LNCaP clone FGC (cell line): ENCODE measurements at places on chromosomes 6 and 20.
A peak's percentile ranks its signal among the peaks of the same experiment; 100 is the strongest.

DNA sequence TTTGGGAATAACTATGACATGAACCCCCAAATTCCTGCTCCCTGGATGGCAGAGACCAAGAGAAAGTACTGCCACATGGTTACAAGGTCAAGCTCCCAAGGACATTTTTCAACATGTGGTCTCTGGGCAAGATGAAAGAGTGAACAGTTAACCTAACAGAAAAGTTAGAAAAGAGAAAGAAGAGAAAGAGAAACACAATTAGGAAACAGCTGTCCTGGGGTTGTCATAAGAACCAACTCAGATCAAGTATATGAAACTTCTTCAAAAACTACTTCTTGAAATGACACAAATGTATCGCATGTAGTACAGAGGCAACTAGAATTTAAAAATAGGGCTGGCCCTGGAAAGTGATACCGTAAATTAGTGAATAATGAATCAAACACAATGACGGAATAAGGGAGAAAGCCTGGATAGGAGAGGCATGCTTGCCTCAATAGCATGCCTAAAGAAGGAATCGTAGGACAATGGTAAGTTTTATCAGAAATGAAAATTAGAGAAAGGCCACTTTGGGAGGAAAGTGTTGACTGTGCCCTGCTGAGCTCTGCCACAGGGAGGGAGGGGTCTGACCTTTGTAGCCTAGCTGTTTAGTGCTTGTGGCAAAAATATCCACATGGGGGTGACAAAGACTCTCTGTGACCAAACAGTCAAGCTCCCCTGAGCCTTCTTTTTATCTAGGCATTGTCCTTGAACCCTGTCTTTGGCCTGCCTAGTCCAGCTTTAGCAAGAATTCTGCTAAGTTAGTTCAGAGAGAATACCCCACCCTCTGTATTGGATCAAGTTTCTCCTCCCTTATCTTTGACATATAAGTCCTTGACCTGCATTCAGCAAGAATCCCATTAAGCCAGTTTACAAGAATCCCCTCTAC is 4.3 kb upstream of the DCBLD1 start:
- DNase-seq: no peak

GRCh38 chr6:155504848-155505607 is 49.4 kb upstream of the NOX3 start:
- no peak for DNase-seq

DNA sequence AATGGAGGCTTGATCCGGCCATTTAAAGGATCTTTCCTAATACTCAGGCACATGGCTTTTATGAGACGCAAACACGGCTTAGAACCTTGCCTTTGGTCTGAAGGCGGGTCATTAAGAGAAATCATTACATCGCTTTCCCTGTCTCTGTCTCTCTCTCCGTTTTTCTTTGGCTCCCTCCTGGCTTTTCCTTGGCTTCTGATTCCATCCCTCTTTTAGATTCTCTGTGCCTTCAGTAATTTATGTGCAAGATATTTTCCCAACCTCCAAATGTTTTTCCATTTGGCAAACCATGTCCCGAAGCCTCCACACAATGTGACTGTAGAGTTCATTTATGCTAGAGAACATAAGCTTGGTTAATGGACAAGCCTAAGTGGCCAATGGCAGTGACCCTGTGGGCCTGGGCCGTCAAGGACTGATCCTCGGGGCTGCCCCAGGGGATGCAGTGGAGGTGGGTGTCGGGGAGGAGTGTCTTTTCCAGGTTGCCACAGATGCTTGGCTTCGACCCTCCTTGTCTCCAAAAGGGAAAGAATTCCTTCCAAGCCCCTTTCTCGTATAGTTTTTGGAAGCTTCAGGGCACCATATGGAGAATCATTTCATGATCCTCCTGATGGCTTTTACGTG is 157.0 kb downstream of the SCML4 start:
- no peak for DNase-seq

DNA sequence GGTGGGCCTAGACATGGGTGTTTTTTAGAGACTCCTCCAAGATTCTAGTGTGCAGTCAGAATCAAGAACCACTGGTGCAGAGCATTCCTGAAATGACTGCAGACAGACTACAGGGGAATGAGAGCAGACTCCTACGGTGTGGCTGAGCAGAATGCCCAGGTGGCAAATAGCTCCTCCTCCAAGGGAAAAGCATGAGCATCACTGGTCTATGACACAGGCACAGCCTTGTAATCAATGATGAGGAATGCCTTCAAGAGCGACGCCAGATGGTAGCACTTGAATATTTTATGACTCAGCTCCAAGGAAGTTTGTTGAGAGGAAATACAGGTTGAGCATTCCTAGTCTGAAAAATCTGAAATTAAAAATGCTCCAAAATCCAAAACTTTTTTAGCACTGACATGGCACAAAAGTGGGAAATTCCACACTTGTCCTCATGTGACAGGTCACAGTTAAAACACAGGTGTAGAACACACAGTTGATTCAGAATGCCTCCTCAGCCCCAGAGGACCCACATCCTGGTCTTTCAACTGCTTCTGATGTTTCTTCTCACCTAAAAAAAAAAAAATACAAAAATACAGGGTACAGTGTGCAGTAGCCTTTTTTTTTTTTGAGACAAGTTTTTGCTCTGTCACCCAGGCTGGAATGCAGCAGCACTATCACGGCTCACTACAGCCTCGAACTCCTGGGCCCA is 10.6 kb upstream of the FAM8A1 start:
- no peak for DNase-seq

DNA sequence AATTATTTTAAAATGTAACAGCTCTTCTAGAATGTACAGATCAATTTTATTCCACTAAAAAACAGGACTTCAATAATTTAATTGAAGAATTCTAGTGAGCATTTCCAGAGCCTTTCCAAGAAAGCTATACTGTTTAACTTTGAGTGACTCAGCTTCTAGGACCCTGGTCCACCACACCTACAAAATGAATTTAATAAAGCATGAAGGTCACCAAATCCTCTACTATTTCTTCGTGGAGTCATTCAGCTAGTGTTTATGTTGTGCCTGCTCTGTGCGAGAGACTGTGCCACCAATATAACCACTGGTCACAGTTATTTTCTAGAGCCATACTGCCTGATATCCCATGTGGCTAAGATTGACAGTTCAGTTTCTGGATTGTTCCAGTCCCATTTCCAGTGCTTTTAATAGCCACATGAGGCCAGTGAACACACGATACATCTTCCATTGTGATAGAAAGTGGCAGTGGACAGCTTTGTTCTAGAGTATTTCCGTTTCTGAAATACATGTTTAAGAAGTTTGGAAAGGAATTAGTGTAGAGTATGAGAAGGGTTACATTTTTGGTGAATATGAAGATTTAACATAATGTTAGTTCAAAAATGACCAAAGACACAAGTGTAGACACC is 160.7 kb downstream of the MTHFD1L start:
- DNase-seq: no peak

DNA sequence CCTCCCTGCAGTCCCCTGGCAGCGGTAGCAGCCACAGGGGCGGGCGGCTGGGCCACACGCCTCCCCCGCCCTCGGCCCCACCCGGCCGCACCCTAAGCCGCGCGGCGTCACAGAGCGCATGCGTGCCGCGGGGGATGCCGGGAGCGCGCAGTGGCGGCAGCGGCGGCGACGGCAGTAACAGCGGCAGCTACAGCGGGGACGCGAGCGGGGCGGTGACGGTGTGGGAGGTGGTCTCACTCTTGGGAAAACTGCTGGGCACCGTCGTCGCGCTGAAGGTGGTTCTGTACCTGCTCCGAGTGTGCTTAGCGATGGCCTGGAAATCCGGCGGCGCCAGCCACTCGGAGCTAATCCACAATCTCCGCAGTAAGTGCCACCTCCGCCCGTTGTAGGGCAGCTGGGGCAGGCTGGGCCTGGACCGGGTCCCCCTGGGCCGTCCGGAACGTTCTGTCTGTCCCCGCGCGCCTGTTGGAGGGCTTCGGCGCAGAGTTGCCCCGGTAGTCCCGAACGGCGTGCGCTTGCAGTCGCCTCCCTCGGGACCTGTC is at the start of gene PCMT1:
Gene PCMT1 (plus strand): TSS at position 148 of the 542 bp plus-strand sequence. CDS start 161 bp downstream, at position 309.
- peak; percentile 49 for DNase-seq

DNA sequence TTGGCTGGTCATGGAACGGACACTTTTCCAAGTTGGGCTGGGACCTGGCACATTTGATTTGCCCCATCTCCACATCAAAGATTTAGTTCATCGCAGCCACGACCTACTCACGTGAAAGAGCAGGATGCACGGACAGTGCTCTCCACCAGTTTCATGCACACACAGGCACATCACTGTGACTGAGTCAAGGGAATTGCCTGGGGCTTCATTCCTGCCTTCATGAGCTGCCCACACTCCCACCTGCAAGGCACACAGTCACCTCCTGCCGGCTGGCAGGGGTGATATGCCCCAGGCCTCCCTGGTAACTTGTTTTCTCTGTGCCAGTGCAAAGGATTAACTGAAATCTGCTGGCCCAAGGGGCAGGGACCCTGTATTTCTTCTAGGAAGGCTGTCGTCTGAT is 23.3 kb upstream of the CST1 start:
- no peak for DNase-seq

- no peak for DNase-seq
These were observed 496.8 kb upstream of the JAG1 start for GRCh38 chr20:11170565-11170964.

GRCh38 chr6:10531942-10532341 is 10.8 kb downstream of the GCNT2 start:
- no peak for DNase-seq

DNA sequence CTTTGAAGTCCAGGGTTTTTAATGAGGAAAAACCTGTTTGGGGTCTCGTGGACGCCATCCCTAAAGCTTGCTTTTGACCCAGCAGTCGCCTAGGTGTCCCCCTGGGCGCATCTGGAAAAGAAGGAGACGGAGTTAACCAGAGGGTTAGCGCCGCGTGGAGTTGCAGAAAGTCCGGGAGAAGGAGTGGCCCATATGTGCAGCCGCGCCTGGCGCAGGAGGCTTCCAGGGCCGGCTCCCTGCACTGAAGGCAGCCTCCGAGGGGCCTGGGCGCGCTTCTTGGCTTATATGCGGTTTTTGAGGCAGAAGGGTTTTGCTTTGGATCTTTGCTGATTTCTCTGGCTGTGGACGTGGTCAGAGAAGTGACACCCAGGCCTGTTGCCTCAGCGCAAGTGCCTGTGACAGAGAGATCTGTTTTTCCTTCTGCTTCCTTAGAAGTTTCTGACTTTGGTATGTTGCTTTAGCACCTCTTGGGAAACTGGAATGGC is 987 bp downstream of the TMEM181 start:
- no peak for DNase-seq

- DNase-seq: no peak
These were observed 595 bp downstream of the HAO1 start for GRCh38 chr20:7939663-7940062.

- DNase-seq: peak; percentile 83
These were observed 126.1 kb upstream of the UST start for GRCh38 chr6:148620579-148621298.

GRCh38 chr20:37351689-37352607 is 6.0 kb downstream of the SRC start:
- DNase-seq: no peak

DNA sequence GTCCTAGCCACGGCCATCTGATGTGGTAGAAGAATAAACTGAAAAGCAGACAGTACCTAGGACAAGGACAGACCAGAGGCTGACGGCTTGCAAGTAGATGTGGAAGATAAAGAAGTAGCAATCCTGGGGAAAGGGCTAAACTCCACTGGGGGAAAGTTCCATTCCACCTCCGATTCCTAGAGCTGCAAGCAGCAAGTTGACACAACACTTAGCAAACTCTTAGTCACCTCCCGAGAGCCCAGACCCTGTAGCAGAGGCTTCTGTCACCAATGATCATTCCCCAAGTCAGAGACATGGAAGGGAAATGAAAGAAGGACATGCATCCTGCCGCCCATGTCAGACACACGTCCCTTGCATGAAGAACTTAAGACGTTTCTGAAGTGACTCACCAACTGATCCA is 99.2 kb upstream of the RPS6KA2 start:
- no peak for DNase-seq

DNA sequence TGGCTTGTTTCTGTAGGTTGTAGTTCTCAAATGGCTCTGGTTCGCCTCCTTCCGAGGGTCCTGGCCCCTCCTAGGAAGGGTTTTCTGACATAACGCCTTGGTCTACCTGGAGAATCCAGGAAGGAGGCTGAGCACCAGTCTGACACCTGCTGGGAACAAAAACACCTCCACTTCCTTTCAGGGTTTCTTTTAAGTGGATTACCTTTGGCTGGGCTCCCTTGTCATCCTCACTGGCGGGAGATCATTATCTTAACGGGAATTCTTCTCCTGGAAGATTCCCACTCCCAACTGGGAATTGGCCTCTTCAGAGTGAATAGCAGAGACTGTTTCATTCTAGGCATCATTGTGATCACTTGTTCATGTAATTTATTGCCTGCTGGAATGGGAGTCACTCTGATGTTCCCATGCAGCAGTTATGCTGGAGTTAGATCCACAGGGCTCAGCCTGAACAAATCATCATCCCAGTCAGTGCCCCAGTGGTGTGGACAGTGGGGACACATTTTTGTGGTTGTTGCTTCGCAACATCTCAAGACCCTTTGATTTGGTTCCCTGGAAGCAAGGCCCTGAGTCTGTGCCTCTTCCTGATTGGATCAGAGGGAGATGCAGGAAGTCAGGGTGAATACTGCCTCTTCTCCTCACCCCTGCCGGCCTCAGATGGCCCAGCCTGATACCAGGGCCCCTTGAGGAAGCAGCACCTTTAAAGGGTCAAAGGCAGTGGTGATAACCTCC is 49.1 kb downstream of the LYRM2 start:
- no peak for DNase-seq

DNA sequence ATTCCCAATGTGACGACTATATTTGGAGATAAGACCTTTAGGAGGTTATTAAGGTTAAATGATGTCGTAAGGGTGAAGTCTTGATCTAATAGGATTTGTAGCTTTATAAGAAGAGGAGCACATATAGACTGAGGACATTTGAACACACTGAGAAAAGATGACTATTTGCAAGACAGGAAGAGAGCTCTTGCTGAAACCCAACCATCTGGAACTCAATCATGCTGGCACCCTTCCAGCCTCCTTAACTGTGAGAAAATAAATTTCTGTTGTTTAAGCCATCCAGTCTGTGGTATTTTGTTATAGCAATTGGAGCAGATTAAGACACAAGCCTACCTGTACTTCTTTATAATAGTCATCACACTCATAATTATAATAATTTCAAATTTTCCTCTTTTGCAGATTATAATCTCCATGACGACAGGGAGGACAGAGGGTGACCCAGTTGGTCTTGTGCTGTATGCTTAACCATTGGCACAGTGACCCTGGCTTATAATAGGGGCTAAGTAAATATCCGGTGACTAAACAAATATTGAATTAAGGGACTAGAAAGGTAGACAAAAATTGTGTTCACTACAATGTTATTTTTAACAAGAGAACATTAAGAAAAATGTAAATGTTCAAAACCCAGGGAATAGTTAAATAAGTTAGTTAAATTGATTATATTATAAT is 206.4 kb upstream of the HDDC2 start:
- DNase-seq: no peak
